ENCODE measurements at places on chromosomes 4 and X.

- no peak for DNase-seq
Observed at GRCh38 chrX:129496625-129497024, 26.7 kb downstream of the SMARCA1 start.

DNA sequence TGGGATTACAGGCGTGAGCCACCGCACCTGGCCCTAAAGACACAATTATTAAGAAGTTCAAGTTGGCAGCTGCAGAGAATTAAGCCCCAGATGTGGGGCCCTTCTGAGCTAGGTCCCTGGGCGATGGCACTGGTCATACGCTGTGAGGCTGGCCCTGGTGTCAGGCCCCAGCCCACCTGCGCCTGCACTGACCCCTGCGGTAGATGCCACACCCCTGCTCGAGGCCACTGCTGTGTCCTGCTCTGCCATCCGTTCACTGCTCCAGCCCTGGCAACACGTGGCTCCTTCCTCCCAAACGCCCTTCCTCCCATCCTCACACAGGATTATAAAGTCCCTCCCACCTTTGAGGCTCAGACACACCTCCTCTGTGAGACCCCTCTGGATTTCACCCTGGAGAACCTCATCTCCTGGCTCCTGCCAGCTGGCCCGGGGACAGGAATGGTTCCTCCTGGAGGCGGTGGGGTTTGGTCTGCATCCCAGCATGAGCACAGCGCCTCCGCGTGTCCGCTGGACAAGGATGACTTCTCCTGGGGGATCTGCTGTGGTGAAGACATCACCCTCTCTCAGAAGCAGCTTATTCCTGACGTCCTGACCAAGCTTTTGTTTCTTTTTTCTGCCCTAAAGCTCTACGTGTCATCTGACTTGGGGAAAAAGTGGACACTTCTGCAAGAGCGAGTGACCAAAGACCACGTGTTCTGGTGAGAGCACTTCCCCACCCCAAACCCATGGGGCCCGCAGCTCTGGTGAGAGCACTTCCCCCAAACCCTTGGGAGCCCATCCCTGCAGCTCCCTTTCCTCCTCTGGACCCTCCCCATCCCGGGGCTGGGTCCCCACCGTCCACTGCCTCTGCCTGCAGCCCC is 219.0 kb upstream of the PSAPL1 start:
- DNase-seq, result no peak

DNA sequence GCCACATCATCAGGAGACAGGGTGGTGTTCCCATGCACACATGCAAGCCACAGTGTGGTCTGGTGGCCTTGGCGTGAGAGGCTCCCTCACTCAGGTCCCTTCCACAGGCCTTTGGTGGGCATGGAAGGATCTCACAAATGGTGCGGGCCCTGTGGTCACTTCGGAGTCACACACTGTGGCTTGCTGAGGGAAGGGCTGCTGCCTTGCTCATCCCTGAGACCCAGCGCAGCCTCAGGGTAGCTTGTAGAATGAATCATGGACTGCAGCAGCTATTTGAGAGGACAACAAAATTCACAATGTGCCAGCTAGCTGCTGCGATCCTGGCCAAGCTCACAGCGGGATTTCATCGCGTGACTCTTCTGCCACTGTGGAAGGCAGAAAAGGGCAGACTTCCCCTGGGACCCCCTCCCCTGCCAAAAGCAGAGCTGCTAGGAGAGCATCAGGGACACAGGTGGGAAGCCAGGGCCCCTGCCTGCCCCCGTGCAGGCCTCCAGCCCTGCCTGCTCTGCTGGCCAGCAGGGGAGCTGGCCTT is 106.4 kb downstream of the ABLIM2 start:
- DNase-seq, result no peak

DNA sequence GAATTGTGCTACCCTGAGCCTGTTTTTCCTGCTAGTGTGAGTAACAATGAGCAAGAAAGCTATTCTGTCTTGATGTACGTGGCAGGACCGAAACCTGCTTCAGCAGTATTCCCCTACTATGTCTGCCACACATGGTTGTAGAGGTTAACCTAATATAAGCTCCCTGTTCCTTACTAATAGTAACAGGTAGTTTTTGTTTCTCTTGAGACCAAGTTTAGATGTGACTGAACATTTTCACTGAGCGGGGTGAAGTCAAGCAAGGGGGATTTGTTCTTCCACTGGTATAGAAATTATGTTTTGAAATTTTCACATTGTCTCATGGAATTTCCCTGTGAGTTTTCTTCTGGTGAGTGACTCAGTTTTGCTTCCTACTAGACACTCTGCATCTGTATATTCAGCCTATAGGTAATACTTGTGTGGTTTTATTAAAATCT is 37.3 kb downstream of the RRAGB start:
- DNase-seq, result no peak

DNA sequence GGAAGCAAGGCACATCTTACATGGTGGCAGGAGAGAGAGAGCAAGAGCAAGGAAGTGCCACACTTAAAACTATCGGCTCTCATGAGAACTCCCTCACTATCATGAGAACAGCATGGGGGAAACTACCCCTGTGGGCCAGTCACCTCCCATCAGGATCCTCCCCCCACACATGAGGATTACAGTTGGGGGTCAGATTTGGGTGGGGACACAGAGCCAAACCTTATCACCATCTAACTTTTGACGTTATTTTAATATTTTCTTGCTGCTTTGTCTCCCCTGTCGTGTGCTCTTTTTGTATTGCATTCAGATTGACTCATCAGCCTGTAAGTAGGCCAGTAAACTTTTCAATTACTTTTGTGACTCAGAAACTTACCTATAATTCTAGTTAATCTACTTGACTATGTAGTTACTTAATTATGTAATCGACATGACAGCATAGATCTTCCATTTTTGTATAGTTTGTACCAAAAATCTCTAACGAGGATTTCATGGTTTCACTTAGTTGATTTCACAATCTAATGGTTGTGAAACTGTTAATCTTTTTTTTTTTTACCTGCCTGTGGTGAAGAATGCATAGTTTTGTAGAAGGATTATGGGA is 18.3 kb downstream of the STIM2 start:
- no peak for DNase-seq

GRCh38 chrX:121120690-121121605 is 73.5 kb downstream of the GLUD2 start:
- no peak for DNase-seq

DNA sequence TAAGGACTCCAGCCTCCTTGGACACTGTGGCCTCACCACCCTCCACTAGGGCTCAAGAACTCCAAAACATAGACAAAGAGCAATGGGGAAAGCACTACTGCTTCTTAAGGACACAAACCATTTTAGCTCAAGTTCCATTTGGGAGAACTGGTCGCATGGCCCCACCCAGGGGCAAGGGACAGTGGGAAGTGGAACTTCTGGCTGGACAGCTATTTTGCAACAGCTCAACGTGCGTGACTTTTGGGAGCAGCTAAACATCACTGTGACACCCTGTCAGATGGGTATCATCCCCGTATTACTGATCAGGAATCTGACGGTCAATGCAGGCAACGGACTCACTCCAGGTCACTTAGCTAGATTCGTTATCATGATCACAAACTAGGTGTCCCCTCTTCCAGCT is 9.0 kb upstream of the GLOD5 start:
- no peak for DNase-seq

DNA sequence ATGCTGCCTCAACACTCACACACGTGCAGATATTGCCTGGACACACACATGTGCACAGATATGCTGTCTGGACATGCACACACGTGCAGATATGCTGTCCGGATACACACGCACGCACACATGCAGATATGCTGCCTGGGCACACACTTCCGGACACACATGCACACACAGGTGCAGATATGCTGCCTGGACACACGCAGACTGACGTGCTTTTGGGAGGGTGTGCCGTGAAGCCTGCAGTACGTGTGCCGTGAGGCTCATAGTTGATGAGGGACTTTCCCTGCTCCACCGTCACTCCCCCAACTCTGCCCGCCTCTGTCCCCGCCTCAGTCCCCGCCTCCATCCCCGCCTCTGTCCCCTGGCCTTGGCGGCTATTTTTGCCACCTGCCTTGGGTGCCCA is 14.7 kb downstream of the FGFRL1 start:
- no peak for DNase-seq

DNA sequence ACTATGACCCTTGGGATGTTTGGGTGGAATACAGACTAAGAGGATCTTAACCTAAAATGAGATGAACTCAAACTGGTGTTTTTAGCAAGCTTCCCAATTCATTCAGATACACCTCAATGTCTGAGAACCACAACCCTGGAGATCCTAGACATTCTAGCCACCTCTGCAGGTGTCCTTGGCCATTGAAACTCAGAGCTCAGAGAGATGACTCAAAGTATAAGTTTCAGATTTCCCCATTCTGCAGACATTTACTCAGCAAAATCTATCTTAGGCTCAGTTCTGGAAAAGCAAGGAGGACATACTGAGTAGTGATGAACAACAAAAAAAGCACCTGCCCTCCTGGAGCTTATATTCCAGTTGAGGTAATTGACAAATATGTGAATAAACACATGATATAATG is 47.8 kb downstream of the COMMD8 start:
- no peak for DNase-seq

GRCh38 chr4:80592950-80593349 is 257.4 kb downstream of the CFAP299 start:
- DNase-seq, result no peak

- DNase-seq, result no peak
Observed at GRCh38 chrX:74613370-74614092, 893 bp downstream of the RLIM start.

DNA sequence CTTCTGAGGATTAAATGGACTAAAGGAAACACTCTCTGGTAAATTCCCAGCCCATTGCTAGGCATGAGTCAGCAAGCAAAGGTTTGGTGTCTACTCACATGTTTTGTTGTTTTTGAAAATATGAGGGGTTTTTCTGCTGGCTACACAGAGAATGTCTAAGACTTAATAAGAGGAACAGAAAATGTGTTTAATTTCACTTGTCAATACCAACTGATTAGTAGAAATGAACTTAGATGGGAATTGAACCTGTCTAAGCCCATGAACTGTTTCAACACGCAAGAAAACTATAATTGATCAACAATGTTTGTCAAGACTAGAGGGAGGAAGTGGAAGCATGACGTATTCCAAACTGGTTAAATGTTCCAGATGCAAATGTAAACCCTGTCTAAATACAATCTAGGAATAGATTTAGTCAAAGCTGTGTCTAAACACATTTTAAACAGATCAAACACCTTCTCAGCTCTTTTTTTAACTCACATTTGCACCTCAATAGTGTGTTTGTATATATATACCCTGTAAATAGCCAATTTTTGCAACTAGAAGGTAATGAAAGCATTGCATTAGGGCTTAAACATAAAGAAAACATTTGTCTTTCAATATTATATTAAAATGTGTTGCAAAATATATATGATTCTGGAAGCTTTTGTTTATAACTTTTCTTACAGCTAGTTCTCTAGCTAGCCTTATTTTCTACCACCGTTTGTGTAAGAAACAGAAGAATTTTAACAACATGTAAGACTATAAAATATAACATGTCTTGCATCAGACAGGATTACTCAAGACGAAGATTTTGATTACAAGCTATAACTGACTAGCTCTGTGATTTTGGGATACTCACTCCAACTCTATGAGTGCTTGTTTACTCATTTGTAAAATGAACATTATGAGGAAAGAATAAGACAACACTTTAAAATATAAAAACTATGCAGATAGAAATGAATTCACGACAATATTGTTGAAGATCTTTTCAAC is 607.8 kb downstream of the FSTL5 start:
- no peak for DNase-seq

- no peak for DNase-seq
Observed at GRCh38 chr4:188412499-188412898, 273.3 kb downstream of the TRIML1 start.

DNA sequence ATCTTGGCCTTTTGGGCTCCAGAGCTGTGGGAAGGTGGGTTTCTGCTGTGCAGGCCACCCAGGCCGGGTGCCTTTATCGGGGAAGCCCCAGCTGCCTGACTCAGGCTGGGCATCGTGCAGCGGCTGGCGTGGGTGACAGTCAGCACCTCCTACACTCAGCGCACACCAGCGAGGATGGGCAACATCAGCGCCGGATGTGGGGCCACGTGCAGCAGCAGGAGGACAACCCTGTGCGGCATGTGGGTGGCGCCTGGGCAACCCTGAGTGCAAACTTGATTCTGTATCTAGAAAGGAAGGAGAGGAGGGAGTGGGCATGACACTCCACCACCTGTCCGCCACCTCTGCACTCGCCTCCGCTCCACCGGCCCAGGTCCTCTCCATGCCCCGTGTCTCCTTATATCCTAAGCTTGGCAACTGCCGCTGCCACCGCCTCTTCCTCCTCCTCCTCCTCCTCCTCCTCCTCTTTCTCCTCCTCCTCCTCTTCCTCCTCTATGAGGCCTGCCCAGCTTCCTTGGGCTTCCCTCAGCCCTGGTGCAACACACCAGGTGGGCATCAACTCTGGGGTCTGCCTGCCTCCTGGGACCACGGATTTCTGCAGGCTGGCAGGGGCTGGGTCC is 107.4 kb upstream of the AFAP1 start:
- no peak for DNase-seq

- no peak for DNase-seq
Observed at GRCh38 chr4:102196221-102196620, 149.1 kb downstream of the SLC39A8 start.

DNA sequence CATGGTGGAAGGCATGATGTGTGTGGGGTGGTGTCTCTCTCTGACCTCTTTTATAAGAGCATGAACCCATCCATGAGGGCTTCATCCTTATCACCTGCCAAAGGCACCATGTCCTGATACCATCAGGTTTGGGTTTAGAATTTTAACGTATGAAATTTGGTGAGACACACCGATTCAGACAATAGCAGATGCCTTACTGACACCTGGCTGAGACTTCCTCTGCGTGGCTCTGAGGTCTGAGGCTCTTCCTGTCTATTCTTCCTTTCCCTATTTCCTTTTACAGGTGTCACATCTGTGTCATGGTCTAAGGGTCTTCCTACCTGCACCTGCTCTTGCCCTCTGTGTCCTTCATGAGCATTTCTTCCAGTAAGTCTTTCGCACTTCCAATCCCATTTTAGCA is 320.7 kb upstream of the CLNK start:
- no peak for DNase-seq

DNA sequence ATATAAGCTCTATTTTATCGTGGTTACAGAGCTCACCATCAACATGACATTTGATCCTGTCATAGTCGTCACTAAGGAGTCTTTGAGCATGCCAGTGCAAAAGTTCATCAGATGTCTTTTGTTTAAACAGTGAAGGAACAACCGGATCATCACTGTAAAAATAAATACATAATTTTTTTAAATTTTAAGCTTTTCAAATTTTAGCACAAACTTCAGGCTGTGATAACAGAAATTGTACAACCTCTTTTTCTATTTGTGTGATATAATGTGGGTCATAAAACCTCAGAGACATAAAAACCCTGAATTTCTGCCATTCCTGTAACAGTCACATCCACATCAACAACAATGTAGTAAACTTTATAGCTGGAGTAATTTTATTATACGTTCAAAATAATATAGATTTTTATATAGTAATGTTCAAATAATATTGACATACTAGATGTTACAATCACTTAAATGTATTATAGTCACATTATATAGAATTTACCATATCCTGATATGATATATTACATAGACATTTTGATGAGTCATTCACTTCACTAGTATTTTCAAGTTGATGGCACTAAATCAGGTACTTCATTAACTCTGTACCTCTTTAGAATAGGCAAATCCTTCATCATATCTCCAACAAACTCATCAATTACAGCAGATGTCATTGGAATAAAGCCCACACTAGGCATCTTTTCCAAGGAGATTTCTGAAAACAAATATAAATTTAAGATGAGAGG is 47.7 kb downstream of the DDX60L start:
- DNase-seq, result no peak

GRCh38 chr4:128711361-128711760 is 98.1 kb upstream of the JADE1 start:
- no peak for DNase-seq

GRCh38 chr4:168755598-168756477 is 254.2 kb downstream of the CBR4 start:
- no peak for DNase-seq
